DMS 273 treated with DMSO at 0.1 percent for 48 hours (cell line): ENCODE measurements at places on chromosomes 6 and 20.

- no peak for DNase-seq
Measured at GRCh38 chr6:9208966-9209365, 773.6 kb upstream of the SLC35B3 start.

GRCh38 chr6:109255946-109256640 is 126.2 kb downstream of the CD164 start:
- DNase-seq, result no peak

DNA sequence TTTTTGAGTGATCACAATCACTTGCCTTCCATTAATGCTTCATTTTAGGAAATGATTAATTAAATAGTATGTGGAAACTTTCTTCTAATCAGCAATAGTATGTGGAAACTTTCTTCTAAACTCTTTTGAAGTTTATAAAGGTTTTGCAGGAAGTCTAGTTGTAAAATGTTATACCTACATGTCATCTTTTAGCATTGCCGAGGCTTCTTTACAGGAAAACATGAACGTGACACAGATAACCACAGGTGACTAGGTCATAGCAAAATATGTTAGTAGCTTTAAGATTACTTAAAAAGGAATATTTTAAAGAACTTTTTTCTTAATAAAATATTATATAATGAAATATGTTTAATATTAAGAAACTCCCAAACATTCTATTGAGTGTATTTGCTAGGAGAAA is 56.8 kb downstream of the SMAP1 start:
- DNase-seq, result no peak

DNA sequence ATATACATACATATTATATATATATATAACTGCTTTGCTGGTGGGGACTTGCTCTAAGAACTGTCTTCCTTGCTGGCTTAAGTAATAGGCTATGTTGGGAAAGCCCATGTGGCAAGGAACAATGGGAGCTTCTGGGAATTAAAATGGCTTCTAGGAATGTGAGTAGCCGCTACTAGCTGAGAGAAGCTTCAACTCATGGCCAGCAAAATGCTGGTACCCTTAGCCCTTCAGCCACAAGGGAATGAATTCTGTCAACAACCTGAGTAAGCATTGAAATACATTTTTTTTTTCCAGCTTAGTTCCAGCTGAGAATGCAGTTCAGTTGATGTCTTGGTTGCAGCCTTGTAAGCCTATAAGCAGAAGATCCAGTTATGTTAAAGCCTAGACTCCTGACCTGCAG is 911.7 kb upstream of the MAP3K7 start:
- no peak for DNase-seq

DNA sequence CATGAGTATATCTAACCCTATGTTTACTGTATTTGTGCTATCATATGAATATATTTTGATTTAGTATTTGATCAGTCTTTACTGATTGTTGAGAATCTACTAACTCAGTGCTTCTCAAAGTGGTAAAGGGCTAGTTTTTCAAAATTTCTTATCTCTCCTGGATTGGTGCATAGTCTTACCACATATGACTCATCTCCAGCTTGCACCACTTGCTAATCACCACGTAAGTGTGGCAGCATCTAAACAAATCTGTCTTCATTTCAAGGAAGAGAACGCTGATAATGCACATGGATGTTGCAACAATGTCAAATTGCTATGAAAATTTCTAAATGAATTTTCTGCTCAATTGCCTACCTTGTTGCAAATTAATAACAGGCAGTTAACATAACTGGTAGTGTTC is 299.5 kb downstream of the PAX1 start:
- DNase-seq, result no peak

- no peak for DNase-seq
Measured at GRCh38 chr20:60352017-60352416, 393.8 kb downstream of the CDH26 start.

GRCh38 chr6:2543321-2543720 is 207.4 kb downstream of the MYLK4 start:
- no peak for DNase-seq

GRCh38 chr6:40806256-40806864 is 219.2 kb upstream of the LRFN2 start:
- DNase-seq, result no peak

- DNase-seq, result no peak
Measured at GRCh38 chr6:128363020-128363813, 157.2 kb downstream of the PTPRK start.

GRCh38 chr6:169575365-169575764 is 126.5 kb downstream of the WDR27 start:
- no peak for DNase-seq
